Brain (organoid and tissue), 16 donors: ENCODE measurements at places on chromosomes 7 and 10.

DNA sequence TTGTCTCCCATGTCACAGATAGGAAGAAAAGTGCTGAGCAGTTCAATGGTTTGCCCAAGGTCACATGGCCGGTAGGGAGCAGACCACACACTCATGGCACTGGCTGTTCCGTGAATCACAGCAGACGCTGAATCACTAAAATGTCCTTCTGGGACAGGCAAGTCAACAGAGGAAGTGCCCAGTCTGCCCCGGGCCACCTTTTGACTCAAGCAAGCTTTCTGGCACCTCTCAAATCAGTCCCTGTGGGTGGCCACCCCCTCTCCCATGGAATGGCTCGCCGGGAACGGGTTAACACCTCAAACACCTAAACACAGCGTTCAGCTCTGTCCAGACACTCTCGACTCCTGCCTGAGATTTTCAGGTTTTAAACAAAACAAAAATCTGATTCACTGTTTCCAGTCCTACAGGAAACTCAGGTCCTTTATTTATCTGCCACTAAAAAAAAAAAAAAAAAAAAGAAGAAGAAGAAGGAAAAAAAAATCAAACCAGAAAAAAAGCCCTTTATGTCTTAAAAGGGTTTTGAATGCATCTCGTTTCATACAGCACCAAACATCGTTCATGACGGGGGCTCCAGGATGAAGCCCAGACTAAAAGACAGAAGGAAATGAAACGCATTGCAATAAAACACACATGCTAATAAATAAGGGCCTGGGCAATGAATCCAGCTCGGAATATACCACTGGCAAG lies 15.5 kb downstream of the CARD11 start:
- DNase-seq, result no peak

- no peak for DNase-seq
Observed at GRCh38 chr7:110373859-110374258, 717.1 kb upstream of the LRRN3 start.

DNA sequence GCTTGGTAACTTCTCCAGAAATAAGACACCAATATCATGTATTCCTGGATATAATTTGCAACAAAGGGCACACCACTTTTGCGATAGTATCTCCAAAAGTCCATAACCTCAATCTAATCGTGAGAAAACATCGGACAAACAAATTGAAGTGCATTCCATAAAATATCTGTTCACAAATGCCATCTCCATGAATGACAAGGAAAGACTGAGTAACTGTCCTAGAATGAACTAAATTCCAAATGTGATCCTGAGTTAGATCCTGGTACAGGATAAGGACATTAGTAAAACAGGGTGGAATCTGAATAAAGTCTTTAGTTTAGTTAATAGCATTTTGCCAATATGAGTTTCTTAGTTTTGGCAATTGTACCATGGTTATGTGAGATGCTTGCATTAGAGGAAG lies 384.2 kb downstream of the SUGCT start:
- DNase-seq, result no peak

DNA sequence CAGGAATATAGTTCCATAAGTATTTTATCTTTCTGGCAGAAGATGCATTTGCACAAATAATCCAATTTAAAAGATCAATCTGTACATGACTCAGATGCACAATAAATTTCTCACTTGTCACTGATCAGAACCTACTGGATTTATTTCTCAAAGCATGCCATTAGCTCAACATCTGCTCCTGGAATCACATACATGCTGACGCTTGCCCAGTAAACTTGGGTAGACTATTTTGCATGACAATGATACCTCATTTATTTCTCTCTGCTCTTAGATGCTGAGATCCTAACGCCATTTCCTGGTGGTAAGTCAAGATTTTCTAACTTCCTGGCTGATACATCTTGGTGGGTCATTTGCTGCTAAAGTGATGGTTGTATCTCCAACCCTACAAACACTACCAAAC lies 33.8 kb upstream of the C10orf120 start:
- no peak for DNase-seq

- DNase-seq, result no peak
Observed at GRCh38 chr10:14560274-14560673, 214.4 kb downstream of the FAM107B start.
